Left forelimb (tissue), 1 donor: ENCODE measurements at places on chromosomes 7 and 10.

DNA sequence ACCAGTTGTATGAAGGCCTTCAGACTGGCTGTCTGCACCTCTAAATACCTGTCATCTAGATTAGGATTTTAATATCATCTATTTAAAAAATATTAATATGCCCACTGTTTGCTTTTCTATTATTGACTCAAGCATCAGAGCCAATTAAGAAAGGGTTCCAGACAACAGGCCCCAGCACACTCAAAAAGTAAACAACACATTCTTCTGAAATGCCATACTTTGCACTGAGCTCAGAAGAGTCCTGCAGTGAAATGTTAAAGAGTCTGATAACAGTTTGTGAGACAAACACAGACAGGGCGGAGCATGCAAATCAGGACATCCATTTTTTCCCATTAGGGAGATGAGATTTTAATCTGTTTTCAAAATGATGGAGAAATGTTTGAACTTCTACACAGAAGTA, 45.9 kb upstream of the KLF6 start:
- no peak for DNase-seq

DNA sequence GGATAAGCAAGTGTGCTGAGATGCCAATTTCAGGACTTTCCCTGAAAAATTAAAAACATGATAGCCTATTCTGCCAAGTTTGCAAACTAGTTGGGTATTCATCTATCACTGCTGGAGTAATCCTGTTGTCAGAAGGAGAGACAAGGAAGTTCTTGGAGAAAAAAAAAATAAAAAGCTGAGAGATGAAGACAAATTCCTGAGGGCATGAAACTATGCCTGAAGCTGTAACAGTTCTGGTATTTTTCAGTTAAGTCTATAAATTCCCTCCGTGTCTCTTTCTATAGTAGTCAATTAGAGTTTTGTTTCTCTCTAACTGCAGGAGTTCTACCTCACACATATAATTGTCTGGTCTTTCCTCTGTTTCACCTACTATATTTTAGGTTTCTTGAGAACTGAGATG, 95.7 kb downstream of the DGKB start:
- no peak for DNase-seq

DNA sequence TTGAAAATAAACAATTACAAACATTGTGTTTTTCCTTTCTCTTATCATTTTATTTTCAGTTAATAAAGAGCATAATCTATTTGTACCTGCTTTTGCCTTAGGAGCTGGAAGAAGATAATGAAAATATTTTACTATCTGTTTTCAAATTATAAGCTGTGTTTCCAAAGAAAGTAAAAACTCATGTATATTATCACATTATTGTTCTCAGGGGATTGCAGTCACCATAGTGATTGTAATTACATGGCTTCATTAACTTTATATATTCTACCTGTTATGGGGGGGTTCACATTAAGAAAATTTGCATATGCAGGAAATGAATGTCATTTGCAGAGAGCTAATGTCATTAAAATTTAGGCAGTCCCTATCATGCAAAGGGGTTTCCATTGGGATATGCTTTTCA, 542.3 kb downstream of the NXPH1 start:
- no peak for DNase-seq

DNA sequence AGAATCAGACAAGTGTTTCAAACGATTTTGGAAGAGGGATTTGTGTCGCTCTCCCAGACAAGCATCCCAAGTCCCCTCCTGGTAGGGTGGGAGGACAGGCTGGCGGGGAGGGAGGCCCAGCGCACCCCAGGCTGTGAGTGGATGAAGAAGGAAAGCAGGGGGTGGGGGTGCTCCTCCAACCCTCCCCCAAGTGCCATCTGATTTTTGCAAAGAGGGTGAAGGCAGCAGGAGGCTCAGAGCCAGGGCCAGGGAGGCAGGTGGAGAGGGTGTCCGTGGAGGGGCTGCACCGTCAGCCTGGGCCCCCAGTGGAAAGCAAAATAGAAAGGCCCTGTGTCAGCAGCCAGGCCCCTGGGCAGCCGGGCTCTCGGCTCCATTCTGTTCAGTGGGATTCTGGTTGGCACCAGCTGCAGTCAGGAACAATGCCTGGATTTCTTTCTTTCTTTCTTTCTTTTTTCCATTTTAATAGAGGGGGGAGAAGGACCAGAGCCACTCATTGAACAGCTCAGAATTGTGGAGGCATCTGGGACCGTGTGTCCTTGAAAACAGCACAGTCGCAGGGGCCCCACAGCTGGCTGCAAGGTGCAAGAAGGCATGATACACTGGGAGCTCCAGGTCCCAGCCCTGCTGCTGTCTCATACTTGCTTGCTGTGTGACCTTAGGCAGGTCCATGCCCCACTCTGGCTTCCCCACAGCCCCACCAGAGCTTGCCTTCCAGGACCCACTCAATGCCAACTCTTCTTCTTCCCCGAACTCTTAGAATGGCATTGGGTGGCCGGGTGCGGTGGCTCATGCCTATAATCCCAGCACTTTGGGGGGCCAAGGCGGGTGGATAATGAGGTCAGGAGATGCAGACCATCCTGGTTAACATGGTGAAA, 7.1 kb upstream of the ZMIZ1 start:
- DNase-seq = peak; percentile 52

DNA sequence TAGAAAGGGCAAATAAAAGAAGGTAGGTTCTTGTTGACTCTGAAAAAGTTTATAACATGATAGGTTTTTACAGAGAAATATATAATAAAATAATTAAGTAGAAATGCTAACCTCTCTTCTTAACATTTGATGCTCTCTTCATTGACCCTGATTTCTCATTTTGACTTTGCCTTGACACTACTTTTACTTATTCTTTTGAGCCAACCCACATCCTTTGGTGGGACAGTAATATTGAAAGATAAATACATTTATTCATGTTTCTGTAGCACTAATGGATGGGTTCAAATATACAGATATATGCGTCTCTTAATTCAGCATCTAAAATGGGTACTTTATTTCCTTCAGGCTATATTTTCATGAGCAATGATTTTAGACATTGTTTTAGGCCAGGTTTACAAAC, 34.4 kb downstream of the DDC start:
- DNase-seq = no peak

DNA sequence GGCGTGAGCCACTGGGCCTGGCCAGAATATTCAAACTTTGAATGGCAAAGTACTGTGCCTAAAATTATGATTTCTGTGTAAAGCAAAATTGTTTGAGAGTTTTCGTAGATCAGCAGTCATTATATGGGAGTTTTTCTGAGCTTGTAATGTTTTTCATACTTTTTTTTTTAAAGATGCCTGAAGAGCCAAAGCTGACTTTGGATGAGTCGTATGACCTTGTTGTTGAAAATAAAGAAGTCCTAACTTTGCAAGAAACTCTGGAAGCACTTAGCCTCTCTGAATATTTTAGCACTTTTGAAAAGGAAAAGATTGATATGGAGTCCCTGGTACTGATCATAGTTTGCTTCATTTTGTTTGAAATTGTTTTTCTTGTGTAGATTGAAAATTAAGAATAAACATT, 26.7 kb downstream of the SEC23IP start:
- no peak for DNase-seq

- no peak for DNase-seq
Observed at GRCh38 chr7:2920956-2921652, 77.0 kb upstream of the GNA12 start.

GRCh38 chr10:82294874-82295378, 419.9 kb downstream of the NRG3 start:
- no peak for DNase-seq

DNA sequence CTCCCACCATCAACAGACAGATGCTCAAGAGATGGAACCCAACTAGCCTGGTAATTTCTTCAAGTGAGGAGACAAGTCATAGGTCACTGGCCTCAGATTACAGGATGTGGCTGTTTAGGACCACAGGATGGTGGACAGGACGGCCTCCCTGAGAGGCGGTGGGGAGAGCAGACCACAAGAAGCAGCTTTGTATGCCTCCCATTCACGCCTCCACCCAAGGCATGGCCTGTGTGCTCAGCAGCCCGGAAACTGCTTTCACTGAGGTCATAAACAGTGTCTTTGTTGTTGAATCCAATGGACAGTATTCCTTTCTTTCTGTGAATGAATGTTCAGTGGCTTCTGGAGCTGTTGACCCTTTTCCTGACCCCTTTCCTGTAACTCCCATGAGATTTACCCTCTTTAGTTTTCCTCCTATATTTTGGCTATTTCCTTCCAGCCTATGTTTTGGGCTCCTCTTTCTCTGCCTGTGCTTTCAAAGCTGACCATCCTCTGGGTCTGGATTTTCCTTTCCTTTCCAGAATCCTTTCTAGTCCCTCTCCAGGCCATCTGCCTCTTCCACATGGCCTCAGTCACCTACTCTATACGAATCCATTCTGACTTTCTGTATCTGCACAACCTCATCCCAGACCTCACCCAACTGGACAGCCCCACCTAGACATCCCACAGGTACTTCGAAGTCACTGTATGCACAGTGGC, 32.4 kb upstream of the INPP5F start:
- DNase-seq = no peak

- DNase-seq = no peak
Observed at GRCh38 chr7:130473289-130473688, 18.6 kb upstream of the MEST start.

DNA sequence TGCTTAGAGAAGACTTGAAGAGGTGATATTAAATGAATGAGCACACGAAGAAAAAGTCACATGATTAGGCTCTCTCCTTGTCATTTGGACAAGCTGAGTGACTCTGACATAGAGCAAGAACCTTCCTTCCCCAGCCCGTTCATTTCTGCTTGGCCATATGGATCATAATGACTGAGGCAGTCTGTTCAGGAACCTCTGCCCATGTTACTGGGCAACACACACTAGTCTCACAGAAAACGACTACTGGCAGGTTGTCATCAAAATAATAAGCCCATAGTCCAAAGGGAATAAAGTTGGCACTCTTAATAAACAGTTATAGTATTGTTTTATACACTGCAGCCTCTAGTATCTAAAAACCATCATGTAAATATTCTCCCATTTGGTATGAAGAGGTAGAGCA, 635.0 kb downstream of the REEP3 start:
- DNase-seq = no peak

DNA sequence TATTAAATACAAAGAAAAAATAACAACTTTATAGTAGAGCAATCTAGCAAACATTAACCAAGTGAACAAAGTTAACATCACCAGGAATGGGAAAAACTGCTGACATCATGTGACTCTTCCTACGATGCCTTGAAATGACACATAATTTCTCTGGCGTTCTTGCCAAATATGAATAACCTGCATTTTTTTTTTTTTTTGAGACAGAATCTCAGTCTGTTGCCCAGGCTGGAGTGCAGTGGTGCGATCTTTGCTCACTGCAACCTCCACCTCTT, 126.5 kb upstream of the VKORC1L1 start:
- DNase-seq = no peak

- no peak for DNase-seq
Observed at GRCh38 chr7:70668606-70669358, 463.2 kb upstream of the GALNT17 start.

- no peak for DNase-seq
Observed at GRCh38 chr7:141151746-141152145, 77.9 kb downstream of the TMEM178B start.

DNA sequence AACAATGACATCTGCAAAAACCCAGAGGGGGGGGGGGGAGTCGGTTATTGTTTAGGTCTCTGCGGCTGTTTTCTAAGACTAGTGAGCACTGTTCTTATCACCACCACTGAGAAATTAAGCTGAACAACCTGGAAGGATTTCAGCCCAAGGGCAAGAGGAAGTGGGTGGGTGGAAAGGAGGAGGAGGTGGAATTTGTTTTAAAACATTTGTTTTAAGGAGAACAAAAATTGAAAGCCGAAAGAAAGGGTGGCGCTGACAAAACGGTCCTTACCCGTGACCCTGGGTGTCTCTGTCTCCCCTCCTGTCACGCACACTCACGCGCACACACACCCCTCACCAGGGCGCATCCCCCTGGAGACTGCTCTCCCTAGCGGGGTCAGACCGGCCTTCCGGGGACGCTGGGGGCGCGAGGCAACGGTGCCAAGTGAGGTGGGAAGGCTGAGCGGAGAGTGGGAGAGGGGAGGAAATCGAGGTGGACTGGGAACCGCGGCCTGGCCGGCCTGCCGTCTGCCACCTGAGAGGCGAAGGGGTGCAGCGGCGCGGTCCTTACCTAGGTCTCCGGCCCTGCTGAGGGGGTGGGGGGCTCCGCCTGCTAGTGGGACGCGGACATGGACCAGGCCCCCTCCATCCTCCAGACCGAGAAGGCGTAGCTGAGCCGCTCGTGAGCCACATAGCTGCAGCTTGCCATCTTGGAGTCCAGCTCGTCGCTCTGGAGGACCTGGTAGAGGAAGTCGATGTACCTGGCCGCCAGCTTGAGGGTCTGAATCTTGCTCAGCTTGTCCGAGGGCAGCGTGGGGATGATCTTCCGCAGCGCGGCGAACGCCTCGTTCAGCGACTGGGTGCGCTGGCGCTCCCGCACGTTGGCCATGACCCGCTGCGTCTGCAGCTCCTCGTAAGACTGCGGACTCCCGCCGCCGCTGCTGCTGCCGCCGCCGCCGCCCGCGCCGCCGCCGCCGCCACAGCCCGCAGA, 1.0 kb downstream of the TWIST1 start:
- peak; percentile 76 for DNase-seq

DNA sequence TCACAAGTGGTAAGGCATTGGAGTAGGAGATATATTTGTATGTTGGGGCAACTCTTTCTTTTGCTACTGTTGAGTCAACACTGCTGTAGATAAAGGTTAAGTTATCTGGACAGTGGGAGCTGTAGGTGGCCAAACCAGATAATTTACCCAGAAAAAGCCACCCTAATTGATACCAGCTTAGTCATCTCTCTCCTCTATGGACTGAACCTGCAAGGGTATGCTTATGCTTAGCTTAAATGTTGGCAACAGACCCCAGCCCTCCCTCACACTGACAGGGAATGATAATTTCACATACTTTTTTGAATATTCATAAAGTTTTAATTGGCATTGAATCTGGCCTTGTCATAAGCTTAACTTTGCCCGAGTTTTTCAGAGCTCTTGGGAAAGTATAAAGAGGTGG, 66.3 kb downstream of the CREB5 start:
- DNase-seq = no peak

DNA sequence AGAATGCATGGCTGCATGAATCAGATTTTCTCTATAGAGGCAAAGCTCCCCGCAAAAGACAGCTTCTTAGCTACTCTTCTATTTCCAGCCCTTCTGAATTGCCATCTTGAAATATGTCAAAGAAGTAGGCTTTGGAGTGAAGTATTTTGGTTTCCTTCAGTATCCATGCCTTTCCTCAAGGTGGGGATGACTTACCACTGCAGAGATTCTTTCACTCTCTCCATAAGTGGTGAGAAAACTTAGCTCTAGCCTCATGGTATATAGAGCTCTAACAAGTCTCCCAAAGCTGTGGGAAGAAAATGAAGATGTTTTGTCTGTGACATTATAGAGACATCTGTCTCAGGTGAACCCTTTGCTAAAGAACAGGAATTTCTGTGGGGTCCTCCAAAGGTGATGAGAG, 89.6 kb upstream of the ITGB1 start:
- no peak for DNase-seq
